ENCODE measurements at places on chromosomes 5 and 9.

- no peak for DNase-seq
These were observed 290.4 kb upstream of the TUT7 start for GRCh38 chr9:86644675-86645034.

GRCh38 chr5:14179446-14179845 lies 36.3 kb downstream of the TRIO start:
- DNase-seq, result no peak

- DNase-seq, result peak; percentile 8
These were observed 3.5 kb downstream of the NRG2 start for GRCh38 chr5:140039561-140039960.

- DNase-seq, result no peak
These were observed 17.9 kb downstream of the FRMD3 start for GRCh38 chr9:83520292-83520691.

DNA sequence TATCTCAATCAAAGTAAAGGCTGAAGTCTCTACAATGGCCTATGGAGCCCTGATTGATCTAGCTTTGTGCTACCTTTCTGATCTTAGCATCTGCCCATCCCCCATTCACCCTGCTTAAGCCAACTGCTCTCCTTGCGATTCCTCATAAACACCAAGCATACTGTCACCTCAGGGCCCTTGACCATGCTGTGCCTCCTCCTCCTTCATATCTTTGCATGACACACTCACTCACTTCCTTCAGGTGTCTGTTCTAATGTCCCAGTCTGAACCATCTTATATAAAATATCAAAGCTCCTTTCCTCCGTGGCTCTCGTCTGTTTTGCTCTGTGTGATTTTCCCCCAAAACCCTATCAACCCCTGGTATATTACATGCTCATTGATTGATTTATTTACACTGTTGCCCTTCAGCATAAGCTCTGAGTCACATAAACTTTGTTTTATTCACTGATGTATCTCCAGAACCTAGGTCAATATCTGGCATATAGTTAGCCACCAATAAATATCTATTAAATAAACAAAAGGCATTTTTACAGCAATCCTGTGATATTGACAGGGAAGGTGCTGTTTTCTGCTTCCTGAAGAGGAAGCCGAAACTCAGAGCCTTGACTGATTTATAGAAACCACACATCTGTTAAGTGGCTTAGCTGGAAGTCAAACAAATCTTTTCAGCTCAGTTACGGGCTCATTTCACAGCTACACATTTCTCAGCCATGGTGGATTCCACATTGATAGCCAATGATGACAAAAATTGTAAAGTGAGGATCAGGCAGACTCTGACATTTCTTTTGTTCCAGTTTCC lies 103.6 kb downstream of the BOD1 start:
- DNase-seq, result no peak

DNA sequence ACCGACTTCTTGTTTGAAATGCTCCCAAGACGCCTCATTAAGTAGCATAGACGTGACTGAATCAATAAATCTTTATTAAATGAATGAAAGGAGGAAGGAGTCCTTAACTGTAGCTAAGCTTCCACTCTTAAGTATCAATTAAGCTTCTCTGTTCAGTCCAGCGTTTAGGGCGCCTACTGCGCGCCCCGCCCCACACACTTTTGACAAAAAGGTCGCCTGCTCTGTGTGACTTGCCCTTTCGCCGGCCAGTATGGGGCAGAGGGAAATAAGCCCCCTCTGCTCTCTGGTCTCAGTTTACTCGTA lies 662 bp upstream of the DOLPP1 start:
- no peak for DNase-seq

GRCh38 chr9:86217076-86217755 lies 42.2 kb downstream of the C9orf153 start:
- DNase-seq, result no peak

DNA sequence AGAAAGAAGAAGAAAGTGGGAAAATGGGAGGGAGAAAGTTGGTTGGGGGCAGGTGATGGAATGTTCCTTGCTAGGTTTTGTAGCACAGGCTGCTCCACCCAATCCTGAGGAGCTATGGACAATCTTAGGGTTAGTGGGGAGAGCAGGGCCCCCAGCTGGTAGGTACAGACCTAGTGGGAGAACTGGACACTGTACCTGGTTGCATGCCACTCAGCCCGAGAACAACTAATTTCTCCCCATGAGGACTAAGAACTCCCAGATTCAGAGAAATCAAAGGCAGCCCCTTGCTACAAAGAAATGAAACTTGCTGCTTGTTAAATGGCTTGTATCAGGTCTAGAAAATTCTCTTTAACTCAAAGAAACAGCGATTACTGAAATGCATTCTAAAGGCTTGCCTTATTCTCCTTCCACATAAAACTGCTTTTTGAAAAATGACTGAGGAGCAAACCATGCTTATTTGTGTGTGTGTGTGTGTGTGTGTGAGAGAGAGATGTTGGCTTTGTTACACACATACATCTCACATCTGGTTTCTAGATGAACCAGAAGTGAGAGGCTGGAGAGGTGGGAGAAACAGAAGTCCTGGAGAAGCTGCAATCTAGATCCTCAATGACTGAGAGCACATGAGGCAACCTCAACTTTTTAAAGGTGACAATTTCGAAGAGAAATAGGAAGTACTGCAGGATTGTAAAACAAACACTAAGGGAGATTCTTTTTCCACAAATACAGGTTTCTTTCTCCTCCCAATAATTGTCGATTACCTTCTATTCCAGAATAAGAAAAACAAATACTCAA lies 28.9 kb downstream of the FYB1 start:
- no peak for DNase-seq

All from spinal cord (tissue), 10 donors.